ENCODE measurements at places on chromosomes 3 and 15.

DNA sequence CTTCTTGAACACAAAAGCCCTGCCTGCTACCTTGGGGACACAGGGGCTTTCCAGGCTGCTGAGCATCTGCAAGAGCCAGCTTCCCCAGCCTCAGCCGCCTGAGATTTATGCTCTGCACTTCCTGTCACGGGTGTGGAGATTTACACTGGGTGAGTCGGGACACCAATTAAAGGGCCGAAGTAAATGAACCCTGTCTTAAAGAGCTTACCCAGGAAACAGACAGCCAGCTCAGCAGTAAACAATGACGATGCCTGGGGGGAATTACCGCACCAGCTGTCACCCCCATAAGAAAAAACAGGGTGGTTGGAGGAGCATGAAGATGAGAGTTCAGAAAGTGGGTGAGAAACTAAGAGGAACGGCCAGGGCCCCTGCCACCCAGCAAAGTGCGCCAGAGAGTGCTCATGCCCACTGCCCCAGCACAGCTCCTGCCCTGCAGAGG lies 37.5 kb upstream of the IQSEC1 start:
- peak; percentile 25 for DNase-seq

DNA sequence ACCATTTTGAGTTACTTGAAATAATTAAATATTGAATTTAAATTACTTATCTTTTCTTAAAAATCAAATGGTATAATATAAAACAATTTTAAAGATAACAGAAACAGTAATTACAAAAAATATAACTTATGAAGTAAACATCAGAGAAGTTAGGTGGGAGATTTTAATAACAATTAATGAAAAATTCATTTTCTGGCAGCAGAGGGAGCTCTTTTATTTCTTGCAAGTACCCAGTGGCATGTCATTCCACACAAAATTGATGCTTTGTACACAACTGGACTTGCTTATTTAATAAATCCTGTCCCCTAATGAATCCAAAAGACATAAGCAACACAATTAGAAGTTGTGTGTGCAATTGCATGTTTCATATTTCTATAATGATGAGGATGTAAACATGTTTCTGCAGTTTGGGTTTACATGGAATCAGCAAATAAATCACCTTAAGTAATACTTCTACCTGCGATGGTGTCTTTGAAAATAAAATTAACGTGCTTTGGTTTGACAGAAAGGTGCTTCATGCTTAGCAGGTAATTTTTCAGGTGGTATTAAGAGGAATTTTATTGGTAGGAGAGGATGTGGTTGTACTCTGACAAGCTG lies 861.3 kb downstream of the ZPLD1 start:
- peak; percentile 46 for DNase-seq

DNA sequence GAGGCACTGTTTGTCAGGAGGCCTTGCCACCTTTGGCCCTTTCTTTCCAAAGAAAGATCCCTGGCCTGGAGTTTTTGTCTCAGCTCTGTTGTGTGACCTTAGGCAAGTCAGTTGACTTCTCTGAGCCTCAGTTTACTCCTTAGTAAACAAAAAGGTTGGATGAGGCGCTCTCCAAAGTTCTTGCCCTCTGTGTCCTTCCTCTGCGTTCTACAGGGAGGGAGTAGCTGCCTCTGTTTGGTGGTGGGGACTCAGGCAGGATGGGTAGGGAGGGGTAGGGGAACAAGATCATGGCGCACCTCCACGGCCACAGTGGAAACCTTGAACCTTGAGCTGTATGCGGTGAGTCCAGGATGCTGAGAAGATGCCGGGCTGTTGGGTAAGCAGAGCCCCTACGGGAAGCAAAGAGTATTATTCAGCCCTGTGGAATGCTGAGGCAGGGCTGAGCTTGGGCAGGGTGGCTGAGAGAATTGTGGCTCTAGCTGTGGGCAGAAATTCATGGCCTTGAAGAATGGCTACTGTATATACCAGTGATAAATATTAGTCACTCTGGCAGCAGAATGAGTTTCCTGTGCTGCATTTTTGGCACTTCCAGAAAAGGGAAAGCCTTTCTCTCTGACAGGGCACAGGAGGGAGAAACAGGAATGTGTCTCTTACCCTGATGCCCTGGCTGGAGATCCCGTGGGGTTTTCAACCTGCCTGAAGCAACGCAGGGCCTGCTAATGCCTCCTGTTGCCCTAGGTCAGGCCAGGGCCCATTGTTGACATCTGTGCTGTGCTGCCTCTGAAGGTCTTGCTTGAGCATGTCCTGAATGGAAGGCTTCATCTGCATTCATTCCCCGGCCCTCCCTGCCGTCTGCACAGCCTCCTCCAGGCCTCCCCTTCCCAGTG lies 39.9 kb downstream of the SMAD3 start:
- DNase-seq = no peak

- no peak for DNase-seq
These were observed 154.1 kb upstream of the LPP start for GRCh38 chr3:187999821-188000220.

DNA sequence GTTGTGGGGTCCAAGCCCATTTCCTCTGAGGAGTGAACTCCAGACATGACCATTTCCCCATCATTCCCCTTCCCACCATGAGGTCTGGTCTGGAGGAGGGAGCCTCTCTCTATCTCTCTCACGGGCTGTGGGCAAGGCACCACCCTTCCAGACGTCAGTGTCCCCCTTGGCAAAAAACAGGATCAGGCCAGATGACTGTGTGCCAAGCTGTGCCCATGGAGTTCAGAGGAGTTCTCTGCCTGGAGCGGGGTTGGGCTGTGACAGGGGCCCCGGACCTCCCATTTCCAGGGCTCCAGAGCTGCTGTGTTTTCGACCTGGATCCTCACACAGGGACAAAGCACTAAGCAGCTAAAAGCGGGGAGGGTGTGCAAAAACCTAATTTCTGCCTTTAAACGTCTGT lies 124.5 kb downstream of the RAB11A start:
- no peak for DNase-seq

GRCh38 chr3:139289860-139290524 lies 53.8 kb upstream of the MRPS22 start:
- DNase-seq = no peak

GRCh38 chr3:147987549-147987948 lies 578.4 kb downstream of the ZIC1 start:
- DNase-seq = no peak

GRCh38 chr3:36494461-36495109 lies 114.3 kb downstream of the STAC start:
- peak; percentile 22 for DNase-seq

DNA sequence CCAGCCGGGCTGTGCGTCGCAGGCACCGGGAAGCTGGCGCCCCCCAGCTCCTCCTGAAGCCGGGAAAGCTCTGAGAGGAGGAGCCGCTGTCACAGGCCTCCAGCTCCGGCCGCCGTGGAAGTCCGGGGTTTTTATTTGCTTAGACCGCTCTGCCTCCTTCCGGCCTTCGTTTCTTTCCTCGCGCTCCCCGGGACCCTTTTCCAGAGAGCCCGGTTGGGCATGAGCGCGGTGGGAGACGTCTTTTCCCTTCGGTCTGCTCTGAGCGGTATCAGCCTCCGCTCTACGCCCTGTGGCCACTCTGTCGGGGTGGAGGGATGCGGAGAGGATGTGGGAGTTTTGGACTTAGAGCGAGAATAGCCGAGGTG lies 559 bp downstream of the SENP5 start:
- DNase-seq = peak; percentile 59

- no peak for DNase-seq
These were observed 125.9 kb upstream of the BCL6 start for GRCh38 chr3:187871204-187871591.

GRCh38 chr15:83380682-83381081 lies 66.5 kb upstream of the SH3GL3 start:
- DNase-seq = no peak

DNA sequence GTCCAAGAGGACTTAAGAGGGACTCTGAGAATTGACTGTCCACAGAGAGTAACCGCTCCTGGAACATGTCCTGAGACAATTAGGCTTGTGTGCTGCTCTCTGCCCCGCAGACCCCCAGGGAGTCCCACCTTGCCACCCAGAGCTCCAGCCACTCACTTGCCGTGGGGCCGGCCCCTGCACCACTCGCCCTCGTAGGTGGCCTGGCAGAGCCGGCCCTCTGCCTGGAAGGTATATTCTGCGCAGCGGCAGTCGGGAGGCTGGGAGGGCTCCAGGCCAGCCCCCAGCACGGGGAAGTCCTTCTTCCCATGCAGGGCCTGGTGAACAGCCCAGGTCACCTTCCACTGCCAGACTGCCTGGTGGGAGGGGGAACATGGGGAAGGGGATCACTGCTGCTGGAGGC lies 10.5 kb downstream of the ALS2CL start:
- no peak for DNase-seq

- DNase-seq = no peak
These were observed 20.1 kb downstream of the GXYLT2 start for GRCh38 chr3:72907731-72908620.

DNA sequence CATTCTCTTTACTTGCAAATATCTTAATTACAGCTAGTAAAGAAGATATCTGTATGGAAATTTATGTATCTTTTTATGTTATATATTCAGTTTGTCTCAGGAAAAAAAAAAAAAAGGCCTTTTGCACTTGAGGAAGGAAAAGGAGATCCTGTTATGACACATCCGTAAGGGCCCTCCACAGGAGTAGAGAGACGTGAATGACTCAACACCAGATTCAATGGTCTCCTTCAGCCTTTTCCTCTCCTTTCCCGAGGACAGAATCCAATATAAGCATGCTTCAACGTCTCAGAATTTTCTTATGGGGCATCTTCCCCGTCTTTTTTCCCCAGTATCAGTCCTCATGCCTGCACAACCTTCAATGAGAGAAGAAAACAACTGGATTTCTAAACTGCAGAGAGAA lies 340.3 kb downstream of the NTRK3 start:
- DNase-seq = no peak

DNA sequence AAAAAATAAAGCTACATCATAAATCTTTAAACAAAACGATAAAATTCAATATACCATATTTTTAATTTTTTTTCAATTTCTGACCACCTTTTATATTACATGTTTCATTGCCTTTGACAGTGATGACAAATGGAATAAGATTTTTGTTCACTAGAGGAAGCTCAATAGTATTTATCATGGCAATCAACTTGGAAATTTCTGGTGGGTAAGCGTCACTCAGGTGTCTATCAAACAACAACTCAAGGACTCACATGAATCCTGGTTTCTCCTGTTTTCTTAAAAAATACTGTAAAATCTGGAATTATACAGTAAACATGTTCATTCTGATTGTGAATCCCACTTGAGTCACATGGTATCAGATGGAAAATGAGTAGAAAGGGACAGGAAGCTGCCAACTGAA lies 782.2 kb downstream of the OTOL1 start:
- no peak for DNase-seq

GRCh38 chr3:19798324-19798723 lies 135.7 kb downstream of the EFHB start:
- no peak for DNase-seq

DNA sequence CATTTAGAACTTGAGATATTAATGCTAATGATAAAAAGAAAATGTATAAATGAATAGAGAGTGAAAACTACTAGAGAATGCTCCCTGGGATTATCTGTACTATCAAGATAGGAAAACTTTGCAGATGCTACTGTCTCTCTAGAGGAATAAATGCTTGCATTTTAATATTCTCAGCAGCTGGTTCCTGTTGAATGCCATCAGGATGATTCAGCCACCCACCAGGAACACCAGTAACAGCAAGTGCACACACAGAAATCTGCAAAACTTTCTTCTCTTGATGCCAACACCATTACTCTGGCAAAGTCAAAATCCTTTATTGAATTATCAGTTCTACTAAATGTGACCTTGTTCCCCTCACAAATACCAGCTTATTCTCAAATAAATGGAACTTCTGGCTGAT lies 148.4 kb downstream of the TIGIT start:
- DNase-seq = no peak

DNA sequence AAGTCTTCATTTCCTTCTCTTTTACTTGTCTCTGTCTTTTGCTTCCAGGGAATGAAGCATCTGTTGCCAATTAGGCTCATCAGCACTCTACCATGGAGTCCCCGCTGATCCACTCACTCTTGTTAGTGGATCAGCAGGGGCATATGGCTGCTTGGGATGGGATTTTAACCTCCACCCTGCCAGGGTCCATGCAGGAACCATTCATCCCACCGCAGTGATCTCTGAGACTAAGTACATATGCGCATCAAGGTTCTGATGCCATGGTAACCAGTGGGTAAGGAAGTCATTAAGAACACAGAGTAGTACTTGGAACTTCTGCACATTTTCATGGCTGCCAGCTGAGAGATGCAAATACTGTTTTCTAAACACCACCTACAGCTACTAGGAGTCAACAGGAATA lies 374.0 kb upstream of the ALCAM start:
- DNase-seq = no peak

- no peak for DNase-seq
These were observed 62.3 kb upstream of the SEC13 start for GRCh38 chr3:10382892-10383849.

DNA sequence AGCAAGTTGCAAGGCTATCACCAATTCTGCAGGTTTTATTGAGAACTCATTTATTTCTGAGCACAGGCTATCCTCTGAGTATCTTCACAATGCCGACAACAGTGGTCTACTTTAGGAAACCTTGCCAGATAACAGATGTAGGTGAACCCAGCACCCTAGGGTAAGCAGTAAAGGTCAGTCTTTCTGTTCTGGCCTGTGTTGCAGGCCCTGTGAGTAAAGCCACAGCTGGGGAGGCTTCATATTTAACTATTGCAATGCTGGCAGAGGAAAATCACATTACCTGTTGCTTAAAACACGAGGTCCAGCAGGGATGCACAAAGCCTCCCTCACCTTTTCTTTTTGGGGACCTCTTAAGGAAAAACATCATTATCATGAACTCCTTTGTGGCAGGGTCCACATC lies 55.5 kb downstream of the WHAMM start:
- no peak for DNase-seq

- no peak for DNase-seq
These were observed 14.2 kb upstream of the PLXNA1 start for GRCh38 chr3:126968391-126969390.

- DNase-seq = peak; percentile 37
These were observed 293.7 kb upstream of the GRM7 start for GRCh38 chr3:6567241-6567640.

GRCh38 chr15:58684751-58685150 lies 64.8 kb downstream of the ADAM10 start:
- no peak for DNase-seq

DNA sequence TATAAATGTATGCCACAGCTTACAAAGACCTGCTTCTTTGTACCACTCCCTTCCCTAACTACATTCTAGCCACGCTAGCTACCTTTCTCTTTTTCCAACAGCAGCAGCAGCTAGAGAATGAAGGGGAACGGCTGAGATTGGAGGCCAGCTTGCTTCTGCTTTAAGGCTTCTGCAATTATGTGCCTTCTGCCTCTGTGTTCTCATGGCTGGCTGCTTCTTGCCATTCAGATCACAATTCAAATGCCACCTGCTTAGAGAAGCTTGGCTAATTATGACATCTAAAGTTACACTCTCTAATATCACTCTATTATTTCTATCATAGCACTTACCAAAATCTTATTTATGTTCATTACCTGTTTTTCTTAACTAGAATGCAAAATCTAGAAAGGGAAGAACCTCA lies 95.2 kb downstream of the RYK start:
- no peak for DNase-seq
